RCC 7860 (cell line): ENCODE measurements at places on chromosomes 6 and 20.

- DNase-seq, result no peak
These were observed 16.4 kb upstream of the HMGN4 start for GRCh38 chr6:26521600-26522391.

GRCh38 chr20:13855613-13856012, 70.8 kb downstream of the NDUFAF5 start:
- no peak for DNase-seq

DNA sequence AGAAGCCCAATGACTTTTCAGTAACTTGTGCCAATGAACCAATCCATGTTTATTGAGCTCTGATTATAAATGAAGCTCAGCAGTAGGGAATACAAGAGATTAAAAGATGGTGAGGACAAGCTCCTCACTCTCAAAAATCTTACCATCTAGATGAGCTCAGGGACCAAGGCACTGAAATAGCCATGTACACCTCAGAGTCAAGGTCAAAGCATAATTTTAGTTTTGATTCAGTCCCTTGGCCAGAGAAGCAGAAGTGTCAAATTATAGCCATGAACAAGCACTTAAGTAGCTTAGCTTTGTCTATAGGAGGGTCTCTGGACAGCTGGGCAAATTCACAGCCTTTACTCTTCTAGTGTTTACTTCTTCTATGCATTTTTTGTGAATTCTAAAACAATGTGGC, 131.0 kb upstream of the DTNBP1 start:
- DNase-seq, result no peak

GRCh38 chr6:167750956-167751358, 75.8 kb upstream of the AFDN start:
- DNase-seq, result no peak

GRCh38 chr6:113375950-113376846, 480.9 kb upstream of the MARCKS start:
- peak; percentile 37 for DNase-seq

DNA sequence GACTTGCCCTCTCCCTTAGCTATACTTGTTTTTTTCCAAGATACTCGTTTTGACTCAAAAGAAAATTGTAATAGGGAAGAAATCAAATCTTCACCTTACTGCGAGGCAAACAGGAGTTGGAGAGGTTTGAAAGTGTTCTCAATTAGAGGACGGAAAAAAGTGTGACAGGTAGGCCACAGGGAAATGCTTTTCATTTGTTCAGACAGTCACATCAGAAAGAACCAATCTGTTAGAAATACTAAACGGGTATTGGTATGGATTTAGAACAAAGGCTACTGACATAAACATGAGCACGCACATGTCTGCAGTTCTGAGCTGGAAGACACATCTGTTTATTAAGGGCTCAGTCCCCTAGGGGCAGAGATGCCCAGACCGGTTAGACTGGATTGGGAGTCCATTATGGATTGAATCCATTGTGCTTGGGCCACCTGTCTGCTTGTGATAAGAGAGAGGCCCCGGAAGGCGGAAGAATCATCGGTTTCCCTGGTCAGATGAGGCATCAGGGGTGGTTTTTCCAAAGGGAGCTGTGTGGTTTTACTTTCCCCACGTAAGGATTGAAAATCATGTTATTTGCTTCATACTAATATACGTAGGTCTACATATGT, 220.9 kb upstream of the MYLIP start:
- no peak for DNase-seq

DNA sequence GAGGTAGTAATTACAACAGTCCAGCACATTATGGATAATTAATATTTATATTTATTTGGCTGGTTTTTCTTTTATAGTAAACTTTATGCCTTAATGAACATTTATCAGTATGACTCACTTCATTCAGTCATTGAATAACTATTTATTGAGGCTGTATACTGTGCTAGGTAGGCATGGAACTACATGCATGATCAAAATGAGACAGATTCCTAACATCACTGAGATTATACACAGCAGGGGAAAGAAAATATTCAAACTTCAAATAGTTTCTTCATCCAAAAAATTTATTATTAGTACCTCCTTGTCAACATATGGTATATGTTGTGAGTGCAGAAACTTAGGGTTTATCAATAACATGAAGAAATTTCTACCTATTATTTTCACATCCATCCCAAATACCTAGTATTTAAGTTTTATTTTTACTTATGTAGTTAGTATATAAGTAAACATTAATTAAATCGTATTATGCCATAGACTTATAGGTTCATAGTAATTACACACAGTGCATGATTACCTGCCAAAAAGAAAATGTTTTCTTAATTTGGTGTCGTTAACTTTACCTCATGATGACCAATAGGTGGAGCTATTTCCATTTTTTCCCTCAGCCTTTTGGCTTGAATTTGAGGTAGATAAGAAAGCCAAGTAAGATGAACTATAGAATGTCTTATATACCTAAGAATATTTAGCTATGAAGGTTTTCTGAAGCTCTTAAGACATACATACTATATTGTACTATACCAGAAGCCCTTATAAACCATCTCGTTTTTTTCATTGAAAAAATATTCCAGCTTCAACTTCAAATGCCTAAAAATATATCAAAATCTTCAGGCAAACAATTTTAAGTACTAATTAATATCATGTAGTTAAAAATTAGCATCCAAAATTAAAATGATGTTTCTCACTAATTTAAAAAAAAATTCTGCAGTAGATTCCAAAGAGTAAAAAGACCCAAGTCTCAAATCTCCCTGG, 12.5 kb upstream of the TMEM30A start:
- peak; percentile 52 for DNase-seq

DNA sequence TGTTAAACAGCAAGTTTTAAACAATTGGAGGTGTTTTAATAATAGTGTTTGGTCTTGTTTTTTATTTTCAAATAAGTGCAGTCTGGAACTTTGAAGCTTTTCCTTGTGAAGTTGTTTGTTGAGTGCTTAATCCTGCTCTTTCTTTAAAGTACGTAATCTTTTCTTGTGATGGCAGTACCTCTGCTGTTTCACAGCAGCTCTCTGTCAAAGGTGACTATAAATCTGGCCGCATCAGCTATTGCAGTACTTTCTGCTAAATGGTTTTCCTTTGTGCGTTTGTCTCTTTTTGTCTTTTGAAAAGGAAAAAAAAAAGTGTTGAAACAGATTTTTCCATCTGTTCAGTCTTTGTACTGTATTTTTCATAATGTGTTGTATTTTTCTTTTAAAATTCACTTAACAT, 12.7 kb downstream of the STXBP5 start:
- DNase-seq, result no peak

DNA sequence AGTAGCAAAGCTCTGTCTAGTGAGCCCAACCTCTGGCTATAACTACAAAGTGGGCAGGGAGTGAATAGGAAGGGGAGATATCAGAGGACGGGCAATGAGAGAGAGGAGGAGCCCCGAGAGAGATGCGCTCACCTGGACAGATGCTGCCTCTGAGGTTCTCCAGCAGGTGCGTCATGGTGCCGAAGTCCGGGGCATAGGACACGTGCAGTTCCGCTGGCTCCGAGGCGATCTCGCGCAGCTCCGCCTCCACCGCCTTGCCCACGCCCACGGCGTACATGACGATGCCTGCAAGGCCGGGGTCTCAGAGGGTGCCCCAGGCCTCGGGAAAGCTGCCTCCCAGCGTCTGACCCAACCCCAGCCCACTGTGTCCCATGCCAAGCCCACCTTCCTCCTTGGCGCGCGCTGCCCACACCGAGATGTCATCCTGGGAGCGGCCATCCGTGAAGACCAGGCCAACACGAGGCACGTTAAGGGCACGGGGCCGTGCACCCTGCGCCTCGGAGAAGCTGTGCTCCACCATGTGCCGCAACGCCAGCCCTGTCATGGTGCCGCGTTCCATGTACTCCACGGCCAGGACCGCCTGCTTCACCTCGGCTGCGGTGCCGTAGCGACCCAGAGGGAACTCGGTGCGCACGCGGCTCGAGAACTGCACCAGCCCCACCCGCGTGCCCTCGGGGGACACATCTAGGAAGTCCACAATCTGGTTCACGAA, 8.7 kb upstream of the RBPJL start:
- no peak for DNase-seq

DNA sequence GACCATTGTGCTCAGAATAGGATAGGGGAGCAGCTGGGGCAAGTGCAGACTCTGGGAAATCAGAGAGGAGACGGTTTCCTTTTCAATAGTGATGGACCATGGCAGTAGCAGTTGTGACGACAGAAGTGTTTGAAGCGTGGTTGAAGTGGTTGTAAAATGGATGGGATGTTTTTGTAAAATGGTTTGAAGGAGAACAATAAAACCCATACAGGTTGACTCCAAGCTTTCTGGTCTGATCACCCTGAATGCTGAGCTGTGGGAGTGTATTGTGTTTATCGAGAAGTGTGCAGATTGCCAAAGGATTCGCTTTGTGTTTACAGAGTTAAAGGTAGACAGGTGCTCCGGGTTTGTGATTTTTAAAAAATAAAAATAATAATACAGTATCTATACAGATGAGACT, 255.2 kb upstream of the SULF2 start:
- no peak for DNase-seq

- DNase-seq, result no peak
These were observed 125.8 kb downstream of the MRPL14 start for GRCh38 chr6:44001318-44002066.

- no peak for DNase-seq
These were observed 179.6 kb downstream of the TTLL2 start for GRCh38 chr6:167504385-167504961.

GRCh38 chr20:14055127-14055742, 59.9 kb downstream of the MACROD2 start:
- DNase-seq, result peak; percentile 27

GRCh38 chr20:37931153-37931922, 28.4 kb downstream of the VSTM2L start:
- no peak for DNase-seq

DNA sequence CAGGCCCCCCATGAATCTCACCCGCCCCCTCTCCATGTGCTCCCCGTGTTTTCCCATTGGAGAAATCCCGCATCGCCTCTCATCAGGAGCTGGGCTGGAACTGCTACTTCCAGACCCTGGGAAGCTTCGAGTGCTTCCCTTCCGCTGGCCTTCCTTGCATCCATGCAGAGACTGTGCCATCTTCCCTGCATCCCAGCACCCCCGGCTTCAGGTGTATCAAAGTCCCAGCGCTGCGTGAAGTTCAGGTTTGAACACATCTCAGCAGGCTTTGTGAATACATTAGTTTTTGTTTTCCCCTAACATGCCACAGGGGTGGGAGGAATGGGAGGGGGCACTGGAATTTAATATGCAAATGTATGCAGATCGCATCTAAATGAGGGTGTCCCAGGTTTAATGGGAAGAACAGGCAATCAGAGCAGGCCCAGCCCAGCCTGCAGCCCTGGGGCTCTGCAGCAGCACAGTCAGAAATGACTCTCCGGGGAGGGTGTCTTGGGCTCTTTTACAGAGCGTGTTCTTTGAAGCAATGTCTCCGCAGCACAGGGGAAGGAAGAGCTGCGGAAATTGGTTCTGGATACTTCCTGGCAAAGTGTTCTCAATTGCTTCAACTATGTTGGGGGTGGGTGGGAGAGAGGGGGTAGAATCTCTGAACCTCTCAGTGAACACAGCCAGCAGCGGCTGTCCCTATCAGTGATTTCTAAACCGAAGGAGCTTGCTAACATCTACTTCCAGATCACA, 8.3 kb upstream of the MMP9 start:
- DNase-seq, result no peak

GRCh38 chr20:44541992-44542391, 20.1 kb upstream of the SERINC3 start:
- DNase-seq, result no peak

DNA sequence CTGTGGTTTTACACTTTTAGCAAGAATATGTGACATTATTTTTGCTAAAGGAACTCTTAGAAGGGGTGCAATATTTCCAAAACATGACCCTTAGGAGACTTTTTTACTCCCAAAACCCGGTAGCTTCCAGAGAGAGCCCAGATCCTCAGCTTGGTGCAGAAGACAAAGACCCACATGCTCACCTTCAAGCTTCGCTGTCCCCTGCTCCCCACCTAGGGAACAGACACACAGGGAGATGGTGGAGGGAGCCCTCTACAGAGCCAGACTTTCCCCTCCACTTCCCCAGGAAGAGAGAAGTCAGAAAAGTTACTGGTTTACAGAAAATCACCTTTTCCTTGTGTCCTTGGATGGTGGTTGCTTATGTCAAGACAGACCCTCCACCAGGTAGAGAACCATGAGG, 5.0 kb downstream of the CST4 start:
- no peak for DNase-seq
